CD14-positive monocyte (primary cell): ENCODE measurements at places on chromosomes 2 and 18.

DNA sequence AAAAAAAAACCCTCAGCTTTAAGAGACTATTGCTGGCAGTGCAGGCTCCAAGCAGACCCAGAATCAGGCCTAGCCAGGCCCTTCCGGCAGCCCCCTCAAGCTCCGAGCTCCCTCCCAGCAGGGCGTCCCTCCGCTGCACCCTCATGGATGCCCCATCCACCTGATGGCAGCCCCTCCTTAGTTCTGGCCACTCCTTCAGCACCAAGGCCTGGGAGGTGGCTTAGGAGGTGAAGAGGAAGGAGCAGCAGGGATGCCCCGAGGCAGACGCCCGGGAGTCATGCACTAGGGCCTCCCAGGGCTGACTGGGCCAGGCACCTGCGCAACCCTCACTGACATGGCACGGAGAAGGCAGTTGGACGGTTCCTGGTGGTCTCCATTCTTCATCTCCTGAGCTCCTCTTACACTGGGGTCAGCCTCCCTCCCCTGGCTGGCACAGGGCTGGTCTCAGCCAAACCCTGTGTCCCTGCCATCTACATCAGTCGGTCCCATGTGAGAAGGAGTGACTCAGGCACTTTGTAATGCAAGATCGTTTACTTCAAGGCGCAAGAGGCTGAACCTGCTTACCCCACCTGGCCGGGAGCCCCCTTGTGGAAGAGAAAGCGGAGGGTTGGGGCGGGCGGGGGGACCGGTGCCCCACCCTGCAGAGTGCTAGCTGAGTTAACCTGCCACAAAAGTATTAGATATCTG is 53.5 kb upstream of the ID2 start:
- DNase-seq = no peak

GRCh38 chr2:7117076-7117475 is 199.9 kb downstream of the RNF144A start:
- no peak for DNase-seq

DNA sequence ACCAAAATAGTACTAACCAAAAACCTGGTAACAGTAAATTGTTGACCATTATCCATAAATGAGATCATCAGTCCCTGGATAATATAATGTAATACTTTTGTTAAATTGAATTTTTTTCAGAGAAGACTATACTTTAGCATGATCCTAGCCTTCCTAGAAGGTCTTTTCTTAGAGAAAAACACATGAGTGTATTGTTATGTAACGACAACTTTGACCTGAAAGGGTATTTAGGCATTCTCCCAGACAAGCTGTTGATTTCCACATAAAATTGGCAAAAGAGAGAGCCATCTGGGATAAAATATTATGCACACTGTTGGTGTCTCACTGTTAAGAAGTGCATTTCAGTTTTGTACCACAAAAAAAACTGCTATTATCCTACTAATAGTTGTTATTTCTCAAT is 120.0 kb upstream of the MAPRE2 start:
- DNase-seq = no peak

- DNase-seq = no peak
These were observed 97.2 kb upstream of the GLI2 start for GRCh38 chr2:120638450-120638849.

- peak; percentile 53 for DNase-seq
These were observed 48.6 kb downstream of the RPIA start for GRCh38 chr2:88739985-88740600.

- peak; percentile 35 for DNase-seq
These were observed 86.3 kb downstream of the SEMA4F start for GRCh38 chr2:74740395-74740740.

GRCh38 chr2:237121321-237121720 is 35.6 kb downstream of the COPS8 start:
- DNase-seq = no peak

- no peak for DNase-seq
These were observed 94.1 kb upstream of the LDLRAD4 start for GRCh38 chr18:13124411-13124810.

DNA sequence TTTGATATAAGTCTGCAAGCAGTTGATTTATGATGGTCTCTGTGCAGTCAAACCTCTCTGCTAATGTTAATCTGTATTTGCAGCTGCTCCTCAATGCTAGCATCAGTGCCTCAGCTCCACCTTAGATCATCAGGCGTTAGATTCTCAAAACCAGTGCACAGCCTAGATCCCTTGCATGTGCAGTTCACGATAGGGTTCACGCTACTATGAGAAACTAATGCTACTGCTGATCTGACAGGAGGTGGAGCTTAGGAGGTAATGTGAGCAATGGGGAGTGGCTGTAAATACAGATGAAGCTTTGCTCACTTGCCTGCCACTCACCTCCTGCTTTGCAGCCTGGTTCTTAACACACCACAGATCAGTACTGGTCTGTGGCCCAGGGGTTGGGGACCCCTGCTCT is 18.4 kb downstream of the RBKS start:
- no peak for DNase-seq

- DNase-seq = no peak
These were observed 107.7 kb downstream of the CD226 start for GRCh38 chr18:69840001-69840400.

GRCh38 chr2:28442328-28442727 is 49.7 kb downstream of the FOSL2 start:
- no peak for DNase-seq

GRCh38 chr2:3958969-3959368 is 255.6 kb downstream of the DCDC2C start:
- no peak for DNase-seq

- no peak for DNase-seq
These were observed 1.0 kb downstream of the FAM136A start for GRCh38 chr2:70300771-70301343.

GRCh38 chr2:43605851-43606250 is 10.0 kb upstream of the THADA start:
- no peak for DNase-seq

- DNase-seq = no peak
These were observed 12.5 kb downstream of the OTOF start for GRCh38 chr2:26465266-26465925.

GRCh38 chr2:112518807-112519206 is 23.5 kb upstream of the POLR1B start:
- no peak for DNase-seq

- no peak for DNase-seq
These were observed 6.9 kb upstream of the SLC11A1 start for GRCh38 chr2:218375212-218375611.

DNA sequence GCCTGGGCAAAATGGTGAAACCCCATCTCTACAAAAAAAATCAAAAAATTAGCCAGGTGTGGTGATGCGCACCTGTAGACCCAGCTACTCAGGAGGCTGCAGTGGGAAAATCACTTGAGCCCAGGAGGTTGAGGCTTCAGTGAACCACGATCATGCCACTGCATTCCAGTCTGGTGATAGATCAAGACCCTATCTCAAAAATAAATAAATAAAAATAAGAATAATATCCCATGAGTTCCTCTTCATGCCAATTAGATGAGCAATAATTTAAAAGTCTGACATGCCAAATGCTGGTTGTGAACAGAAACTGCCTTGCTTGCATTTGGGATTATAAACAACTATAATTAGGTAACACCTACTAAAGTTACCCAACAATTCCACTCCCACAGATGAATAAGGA is 22.1 kb upstream of the ANKRD44 start:
- DNase-seq = no peak

DNA sequence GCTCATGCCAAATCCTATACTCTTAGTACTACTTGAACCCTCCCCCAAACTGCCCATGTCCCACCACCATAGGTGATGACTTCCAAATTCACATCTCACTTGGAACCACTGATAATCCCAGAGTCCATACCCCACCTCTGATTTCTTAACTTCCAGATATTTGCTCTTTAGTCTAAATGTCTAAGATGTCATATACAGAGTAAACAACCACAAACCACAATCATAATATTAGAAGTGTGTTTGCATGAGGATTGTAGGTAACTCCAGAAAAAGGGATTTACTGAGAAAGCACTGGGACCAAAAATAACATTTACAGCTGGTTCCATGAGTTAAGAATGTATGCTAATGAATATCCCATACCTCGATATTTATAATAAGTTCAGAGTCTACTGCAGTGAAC is 146.2 kb downstream of the ZNF385B start:
- no peak for DNase-seq

DNA sequence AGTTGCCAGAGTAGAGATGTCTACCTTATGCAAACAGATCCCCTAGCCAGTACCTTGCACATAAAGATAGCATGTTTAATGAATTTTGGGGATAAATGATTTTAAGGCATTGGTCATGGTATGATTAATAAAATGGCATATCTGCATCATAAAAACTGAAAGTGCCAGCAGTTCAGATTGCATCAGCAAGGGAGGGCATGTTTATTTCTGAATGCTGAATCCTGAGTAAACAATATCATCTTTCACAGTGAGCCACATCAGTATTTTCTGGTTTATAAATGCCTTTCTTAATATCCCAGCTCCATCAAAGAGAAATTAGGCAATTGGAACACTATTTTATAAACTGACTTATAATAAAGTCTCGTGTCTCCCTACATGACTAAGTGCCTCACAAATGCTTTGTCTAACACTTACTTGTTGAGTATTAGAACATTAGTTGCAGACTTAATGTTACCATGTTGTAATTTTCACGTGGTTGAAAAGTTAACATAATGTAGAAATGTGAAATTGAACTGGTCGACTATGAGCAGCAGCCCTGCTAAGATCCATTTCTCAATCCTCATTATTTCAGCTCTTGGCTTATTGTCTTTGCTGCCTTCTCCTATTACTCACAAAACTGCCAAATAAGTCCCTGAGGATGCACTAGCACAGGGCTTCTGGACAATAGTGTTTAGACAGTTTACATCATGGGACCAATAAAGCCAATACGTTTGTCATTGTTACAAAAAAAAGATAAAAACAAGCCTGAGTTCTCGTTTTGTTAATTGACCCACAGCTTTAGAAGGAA is 48.0 kb downstream of the LANCL1 start:
- no peak for DNase-seq

GRCh38 chr18:48409591-48410094 is 460 bp upstream of the ZBTB7C start:
- DNase-seq = no peak

- DNase-seq = no peak
These were observed 131.9 kb downstream of the GLI2 start for GRCh38 chr2:120867290-120868241.
